ENCODE measurements at places on chromosomes 2 and 18.

- DNase-seq: no peak
Observed at GRCh38 chr18:74368901-74369705, 53.5 kb downstream of the C18orf63 start.

GRCh38 chr2:143528021-143528420 lies 398.8 kb downstream of the ARHGAP15 start:
- DNase-seq: no peak

DNA sequence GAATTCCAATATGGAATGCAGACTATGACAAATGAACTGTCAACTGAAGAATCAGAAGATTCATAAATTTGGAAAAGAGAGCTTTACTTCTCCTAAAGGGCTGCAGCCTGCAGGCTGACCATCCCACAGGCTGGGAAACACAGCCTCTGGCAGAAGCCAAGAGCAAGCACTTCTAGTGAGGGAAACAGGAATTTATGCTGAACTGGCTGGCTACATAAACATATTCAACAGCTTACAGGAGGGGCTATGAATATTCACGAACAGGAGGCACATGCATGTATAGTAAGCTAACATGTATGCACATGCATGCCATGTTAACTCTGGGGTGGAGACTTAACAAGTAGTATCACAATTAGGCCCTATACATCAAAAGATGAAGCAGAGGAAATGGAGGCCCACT lies 17.6 kb downstream of the HIBCH start:
- no peak for DNase-seq

- peak; percentile 57 for DNase-seq
Observed at GRCh38 chr2:61426267-61426897, 44.5 kb downstream of the USP34 start.

DNA sequence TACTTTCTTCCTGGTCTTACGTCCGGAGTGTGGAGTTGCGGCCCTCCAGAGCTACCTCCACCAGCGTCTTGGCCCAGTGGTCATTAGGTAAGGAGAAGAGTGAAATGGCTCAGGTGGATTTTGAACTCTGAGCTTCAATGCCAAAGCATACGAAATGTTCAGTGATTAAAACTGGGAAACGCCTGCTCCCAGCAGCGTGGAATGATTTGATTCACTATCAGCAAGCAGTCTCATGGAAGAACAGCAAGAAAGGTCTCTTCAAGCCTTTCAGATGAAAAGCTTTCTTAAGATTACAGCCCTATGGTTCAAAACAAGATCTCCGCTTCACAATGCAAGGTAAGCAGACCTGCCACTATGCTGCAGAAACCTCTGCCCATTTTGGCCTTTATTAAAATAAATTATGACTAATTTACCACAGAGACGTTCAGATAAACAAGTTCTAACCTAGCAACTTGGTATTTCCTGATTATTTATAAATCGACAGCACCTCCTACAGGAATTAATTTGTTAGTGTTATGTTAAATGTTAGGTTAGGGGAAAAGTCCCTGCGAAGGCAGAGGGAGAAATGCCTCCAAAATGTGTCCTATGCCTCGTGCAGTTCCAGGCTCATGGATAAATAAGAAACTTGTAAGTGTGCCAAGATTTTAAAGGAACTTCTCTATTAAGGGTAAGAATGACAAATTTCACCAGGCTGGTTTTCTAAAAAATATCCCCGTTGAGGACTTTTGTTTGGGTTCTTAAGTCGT lies 10.1 kb downstream of the SP9 start:
- DNase-seq: peak; percentile 55

DNA sequence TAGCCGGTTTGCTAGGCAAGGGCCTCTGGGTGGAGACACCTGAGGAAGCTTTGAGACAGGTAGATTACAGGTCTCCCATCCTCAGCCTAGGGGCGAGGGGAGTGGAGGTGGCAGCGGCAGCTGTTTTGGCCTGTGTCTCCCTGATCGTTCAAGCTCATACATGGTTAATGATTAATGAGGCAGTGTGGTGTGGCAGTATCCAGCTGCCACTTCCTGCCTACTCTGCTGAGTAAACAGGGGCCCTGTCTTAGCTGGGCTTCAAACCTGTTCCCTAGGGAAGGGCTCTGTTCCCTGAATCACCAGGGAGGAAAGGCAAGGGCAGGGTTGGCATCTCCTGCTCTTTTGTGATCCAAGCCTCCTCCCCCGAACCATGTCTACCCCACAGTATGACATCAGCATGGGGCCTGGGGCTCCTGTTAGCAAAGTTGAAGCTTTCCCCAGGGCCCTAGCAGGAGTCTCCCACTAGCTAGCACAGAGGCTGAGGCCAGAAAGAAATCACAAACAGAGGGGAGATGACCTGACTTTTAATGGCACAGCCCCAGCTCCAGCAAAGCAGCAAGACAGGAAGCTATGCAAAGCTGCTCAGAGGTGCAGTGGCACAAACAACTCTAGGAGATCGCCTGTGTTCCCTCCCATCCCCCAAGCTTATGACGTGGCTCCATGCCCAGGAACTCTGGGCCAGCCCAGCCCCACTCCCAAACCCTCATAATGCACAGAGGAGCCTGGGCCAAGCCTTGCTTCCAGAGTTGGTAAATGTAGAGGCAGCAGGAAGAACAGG lies 3.7 kb upstream of the TUBA4B start:
- no peak for DNase-seq

- DNase-seq: no peak
Observed at GRCh38 chr2:163420604-163421003, 315.2 kb downstream of the FIGN start.

- no peak for DNase-seq
Observed at GRCh38 chr18:11721720-11722119, 32.7 kb downstream of the GNAL start.

DNA sequence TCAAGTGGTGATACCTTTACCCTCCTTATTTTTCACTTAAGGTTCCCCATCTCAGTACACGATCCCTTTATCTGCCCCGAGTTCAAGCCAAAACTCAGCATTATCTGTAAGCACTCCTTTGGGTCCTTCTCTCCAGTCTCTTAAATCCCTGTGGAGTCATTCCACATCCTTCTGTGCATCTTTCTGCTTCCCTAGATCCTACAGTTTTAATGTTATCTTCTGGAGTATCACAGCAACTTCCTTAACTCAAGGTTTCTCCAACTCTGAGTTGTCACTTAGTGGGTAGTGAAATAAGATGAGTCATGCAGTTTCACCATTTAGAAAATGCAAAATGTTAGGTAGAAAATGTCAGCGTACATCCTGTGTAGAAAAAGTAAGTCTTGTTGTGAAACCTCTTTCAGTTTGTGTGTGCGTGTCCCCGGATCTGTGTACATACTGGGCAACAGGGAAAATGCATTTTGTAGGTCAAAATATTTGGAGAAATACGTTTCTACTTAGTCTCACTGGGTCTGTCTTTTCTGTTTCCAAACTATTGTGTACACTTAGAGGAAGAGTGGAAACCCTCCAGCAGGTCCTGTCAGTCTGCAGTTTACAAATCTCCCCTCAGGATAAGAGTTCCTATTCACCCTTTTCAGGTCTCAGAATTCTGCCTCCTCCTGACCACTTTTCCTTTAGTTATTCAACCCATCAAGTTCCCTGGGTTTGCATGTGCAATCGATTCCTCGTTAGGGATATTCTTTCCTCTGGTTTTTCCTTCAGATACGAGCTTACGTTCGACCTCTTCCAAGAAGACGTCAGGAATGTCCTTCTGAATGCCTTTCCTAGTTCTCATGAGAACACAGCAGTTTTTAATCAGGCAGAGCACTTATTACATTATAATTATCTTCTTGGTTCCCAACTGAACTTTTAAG lies 154.8 kb downstream of the TGIF1 start:
- peak; percentile 85 for DNase-seq

DNA sequence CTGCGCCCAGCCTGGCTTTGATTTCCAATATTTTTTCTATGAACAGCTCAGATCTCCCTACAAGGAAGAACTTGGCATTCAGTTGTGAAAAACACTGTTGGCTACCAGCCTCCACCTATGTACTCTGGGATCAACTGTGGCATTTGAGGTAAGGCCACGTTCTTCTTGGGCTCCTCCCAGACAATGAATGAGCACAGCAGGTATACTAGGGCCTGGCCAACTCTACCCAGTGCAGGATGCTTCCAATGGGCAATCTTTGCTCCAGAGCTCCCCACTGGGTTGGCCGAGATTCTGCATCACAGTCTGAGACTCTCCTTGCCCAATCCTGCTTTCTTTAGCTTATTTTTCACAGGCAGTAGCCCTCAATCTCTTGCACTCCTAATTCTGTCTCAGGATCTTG lies 75.9 kb downstream of the TMEM131 start:
- DNase-seq: no peak

DNA sequence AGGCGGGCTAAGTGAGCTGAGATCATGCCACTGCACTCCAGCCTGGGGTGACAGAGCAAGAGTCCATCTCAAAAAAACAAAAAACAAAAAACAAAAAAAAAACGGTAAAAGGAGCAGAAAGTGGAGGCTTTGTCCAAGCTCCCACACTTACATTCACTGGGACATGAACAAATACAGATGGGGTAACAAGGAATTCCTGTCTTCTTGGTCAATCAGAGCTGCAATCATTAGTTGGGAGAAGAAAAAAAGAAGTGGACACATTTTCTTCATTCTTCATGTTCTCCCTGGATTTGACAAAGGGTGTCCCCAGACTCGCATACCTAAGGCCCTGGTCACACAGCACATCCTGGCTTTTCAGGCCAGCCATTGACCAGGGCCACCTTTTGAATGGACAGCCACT lies 124.6 kb downstream of the SOCS6 start:
- no peak for DNase-seq

DNA sequence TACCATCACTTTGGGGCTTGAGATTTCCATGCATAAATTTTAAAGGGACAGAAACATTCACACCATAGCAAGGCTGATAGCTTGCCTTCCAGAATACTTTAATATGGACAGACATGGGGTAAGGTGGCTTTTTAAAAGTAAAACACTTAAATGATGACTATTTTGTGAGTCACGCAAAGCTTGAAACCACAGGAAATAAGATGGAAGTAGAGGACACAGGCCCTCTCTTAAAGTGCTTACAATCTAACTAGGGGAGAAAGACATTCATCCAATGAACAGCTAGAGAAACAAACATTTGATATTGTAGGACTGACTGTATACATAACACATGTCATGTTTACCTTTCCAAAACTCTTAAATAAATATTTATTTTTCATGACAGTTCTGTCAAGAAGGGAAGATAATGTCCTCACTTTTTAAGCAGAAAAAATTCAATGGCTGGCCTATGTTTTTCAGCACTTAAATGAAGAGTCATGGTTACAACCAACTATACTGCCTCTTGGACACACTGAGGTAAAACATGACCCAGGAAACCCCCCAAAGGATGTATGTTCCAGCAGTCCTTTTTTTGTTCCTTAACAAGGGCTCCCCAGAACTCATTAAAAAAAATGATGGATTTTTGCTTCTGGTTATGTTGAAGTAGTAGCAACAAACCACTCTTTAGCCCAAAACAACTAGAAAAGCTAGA lies 120.0 kb upstream of the RBMS1 start:
- no peak for DNase-seq

DNA sequence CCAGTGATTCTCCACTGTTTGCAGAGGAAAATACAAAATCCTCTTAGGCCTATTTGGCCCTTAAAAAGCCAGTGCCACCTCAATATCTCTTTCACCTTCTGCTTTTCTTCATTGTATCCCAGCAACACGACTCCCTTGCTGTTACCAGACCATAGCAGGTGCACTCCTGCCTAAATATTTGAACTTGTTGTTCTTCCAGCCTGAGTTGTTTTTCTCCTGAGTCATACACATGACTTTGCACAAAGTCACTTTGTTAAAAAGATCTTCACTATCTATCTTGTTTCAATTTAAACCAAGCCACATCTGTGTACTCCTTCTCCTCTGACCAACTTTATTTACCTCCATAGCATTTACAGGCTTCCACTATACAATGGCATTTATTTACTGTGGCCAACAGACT lies 103.6 kb downstream of the LRRTM4 start:
- no peak for DNase-seq

DNA sequence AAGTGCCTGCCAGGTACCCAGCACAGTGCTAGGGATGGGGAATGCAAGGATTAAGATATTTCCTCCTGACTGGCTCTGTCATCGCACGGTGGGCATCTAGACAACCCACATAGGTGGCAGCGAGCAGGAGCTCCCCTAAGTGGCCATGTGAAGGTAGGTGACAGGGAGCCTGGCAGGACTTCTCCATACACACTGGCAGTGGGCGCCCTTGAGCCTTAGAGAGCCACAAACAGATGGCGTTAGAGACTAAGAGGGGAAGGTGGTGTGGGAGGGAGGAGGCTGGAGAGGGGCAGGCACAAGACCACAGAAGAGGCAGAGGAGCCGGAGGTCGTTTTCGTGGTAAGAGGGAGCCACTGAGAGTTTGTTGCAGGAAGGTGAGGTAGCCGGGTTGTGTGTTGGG lies 15.2 kb downstream of the PRELID3A start:
- DNase-seq: no peak

GRCh38 chr2:138724327-138724726 lies 55.9 kb downstream of the NXPH2 start:
- no peak for DNase-seq

GRCh38 chr2:118849226-118850167 lies 2.0 kb upstream of the EN1 start:
- no peak for DNase-seq

DNA sequence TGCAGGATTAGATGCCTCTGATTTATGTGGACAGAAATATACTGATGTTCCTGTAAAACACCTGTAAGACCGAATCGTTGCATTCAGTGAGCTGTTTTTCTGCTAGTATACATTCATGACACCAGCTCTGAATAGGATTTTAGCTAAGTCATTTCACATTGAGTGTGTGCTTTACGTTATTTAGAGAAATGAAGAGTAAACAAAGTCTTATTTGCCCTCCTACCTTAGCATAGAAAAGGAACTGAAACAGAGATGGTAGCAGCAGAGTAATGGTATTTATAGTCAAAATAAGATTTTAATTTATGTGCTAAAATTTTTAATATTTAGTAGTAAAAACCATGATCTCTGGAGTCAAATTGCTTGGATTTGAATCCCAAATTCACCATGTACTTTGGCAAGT lies 168.0 kb downstream of the CERS6 start:
- no peak for DNase-seq

- DNase-seq: no peak
Observed at GRCh38 chr2:209579230-209579749, 155.4 kb downstream of the MAP2 start.
